Foreskin fibroblast (primary cell): ENCODE measurements at places on chromosomes 5 and 9.

DNA sequence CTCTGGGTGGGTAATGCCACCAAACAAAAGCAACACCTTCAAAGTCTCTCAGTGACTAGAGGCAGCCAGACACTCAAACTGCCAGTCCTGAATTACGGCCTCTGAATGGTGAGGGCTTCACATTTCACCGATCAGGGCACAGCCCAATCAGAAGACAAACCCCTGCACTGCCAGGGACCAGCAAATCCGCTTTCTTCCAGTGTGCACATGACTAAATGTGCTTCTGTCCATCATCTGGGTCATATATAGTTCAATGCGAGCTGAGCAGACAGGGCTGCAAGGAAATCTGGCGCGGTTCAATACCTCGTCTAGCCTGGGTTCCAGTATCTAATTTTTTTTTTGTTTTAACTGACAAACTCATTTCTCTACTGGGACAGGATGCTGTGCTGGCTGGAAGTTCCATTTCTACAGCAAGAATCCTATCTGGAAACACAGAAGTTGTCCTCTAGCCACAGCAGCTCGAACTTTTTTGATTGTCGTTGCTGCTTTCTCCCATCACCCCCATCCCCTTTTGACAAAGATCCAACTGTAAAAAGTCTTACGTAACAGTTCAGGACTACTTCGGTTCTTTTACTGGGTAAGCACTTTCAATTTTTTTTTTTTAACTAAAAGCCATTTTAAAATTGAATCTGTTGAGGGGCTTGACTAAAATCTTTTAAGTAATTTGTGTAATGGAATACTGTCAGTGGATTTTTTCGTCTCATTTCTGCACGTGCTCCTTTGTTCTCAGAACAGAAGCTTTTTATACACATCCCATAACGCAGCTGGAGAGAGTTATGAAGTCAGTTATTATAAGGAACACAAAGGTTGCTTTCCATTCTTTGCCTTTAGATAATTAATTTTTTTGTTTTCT, 112.7 kb downstream of the NR6A1 start:
- DNase-seq = peak; percentile 88

- no peak for DNase-seq
These were observed 94.1 kb downstream of the NFIB start for GRCh38 chr9:14219850-14220249.

DNA sequence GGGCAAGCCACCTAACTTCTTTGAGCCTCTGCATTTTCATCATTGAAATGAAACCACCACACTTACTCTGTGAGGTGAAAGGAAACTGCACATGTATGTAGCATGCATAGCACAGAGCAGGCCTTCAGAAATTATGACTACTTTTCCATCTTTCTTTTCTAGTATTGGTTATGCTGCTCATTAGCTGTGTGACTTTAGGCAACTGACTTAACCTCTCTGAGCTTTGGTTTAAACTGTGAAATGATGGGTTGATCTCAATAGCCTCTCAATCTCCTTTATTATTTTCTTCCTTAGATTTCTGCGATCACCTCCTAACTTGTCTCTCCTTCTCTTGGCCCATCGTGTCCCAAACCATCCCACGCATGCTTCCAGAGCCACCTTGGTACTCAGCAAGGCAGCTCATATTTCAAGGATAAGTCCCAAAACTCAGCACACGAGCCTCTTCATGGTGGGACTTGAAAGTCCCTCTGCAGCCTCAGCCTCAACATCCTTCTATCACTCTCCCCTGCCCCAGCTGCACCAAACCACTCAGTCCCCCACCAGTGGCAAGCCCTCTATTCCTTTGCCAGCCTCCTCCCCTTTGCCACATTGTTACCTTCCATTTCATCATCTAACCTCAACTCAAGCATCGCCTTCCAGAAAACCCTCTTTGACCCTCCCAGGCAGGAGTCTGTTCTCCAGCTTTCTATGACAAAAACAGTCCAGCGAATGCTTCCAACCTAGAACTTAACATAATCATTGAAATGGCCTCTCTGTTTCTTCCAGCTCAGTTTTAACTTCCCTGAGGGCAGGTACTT, 60.3 kb upstream of the DNAH5 start:
- DNase-seq = no peak

DNA sequence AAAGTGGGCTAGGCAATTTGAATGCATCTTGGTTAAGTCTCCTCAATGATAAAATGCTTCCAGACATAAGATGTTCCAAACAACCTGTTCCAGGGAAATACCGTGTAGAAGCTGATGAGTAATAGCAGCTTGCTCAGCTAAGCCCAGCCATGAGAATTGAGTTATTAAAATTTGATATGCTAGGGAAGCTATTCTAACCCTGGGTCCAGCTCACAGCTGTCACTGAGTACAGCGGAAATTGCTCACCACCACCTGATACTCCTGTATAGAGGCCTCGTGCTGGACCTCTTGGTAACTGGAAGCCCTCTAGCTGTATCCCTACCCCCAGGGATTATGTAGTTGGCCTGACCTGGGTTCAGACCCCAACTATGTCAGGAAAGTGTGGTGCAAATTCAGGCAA, 521.3 kb upstream of the TRPC7 start:
- DNase-seq = no peak

DNA sequence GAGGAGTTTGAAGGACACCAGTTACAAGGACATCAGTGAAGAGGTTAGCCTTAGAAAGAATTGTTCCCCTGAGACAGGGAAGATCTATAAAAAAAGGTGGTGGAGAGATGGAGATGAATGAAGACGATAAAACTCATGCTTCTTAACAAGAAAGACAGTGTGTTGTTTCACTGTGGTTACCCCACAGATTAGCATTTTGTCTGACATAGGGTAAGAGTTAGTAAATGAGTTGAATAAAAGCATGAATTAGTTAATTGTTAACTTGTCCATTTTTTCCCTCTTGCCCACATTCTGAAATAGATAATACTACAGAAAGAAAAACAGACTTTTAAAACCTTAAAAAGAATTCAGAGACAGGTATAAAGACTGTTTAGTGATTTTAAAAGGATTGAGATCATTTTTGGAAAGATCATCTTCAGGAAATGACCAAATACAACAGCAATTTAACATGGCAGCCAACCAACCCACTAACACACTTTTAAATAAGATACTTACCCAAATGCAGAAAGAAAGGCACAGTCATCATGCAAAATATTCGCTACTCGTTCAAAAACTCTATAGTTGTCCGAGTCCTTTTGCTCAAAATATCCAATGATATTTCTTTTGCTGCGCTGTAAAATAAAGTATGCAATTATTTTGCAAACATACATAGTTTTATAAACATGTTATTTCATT, 78.5 kb downstream of the ERP44 start:
- DNase-seq = no peak

DNA sequence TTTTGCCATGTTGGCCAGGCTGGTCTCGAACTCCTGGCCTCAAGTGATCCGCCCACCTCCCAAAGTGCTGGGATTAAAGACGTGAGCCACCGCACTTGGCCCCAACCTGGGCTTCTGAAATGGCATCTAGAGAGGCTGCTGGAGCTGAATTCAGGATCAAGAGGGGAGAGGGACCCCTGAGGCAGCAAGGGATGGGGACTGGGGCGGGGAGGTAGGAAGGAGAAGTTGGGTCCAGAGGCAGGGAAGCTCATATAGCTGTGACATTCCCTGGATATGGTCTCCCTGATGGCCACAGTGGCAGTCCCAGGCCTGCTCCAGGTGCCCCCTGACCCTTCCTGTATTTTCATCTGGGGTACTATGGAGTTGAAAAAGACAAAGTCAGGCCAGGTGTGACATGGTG, 12.1 kb downstream of the REEP2 start:
- no peak for DNase-seq

DNA sequence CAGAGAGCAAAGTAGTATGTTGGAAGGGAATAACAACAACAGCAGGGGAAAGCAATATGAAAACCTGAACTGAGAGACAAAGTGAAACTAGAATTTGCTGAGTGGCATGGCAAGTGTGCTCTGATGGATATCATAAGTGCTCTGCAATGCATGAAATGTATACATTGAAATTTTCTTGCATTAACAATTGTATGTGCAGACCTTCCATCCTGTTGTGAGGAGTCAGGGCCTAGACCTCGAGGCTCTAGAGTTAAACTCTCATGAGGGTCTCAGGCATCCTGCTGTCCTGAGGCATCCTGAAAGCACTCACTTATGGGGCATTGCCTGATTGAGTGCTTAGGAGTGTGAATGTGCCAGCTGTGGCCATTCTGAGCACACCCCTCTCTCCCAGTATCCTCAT, 1.1 kb downstream of the ECM2 start:
- no peak for DNase-seq

- DNase-seq = no peak
These were observed 82.3 kb downstream of the SPTLC1 start for GRCh38 chr9:92032891-92033290.

- peak; percentile 59 for DNase-seq
These were observed 77.6 kb upstream of the SEMA6A start for GRCh38 chr5:116652196-116652729.

DNA sequence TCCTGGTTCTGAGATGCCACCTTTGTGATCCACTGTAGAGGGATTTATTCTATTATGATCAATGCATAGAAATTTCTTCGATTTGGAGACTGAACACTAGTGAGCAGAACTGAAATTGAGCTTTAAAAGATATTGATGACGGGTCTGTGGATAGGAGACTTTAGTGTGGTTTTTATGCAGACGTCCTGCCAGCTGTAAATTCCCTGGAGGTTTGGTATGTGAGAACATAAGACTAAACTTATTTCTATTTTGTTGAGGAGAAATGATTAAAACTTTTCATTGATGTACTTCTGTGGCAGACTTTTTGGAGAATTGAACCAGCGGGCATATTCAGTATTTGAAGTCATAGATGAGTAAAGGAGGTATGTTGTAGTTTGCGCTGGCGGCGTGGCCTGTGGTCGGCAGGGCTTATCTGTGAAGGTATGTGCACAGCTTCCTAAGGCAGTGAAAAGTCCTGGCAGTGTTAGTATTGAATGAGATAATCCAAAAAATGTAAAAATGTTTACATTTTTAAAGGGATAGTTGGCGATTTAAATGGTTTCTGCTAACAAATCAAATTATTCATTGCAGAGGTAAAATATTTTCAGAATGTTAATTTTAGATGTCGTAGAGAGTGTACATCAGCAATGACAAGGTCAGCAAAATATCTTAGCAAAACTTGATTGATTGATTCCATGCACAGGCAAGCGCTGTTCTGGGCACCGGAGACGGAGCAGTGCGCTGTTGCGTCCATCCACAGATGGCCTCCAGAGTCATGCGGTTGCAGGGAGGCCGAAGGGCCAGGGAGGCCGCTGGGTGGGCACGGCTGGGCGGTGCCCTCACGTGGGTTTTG, 20.4 kb downstream of the TENT4A start:
- DNase-seq = no peak

DNA sequence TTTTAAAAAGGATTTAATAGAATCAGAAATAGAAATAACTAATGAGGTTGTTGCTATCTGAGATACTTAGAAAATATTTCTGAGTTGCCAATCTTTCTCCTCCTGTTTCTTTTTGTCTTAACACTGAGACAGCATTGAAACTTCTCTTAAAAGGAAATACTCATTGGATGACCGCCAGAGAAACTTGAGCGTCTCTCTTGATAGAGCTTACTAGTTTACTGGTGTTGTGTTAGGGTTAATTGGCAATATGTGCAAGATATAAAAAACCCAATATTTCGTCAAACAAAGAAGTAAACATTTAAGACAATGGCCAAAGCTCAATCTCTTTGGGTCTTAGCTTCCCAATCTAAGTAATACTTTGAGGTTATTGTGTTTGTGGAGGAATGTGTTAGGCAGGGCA, 176.4 kb upstream of the CHD1 start:
- DNase-seq = no peak

DNA sequence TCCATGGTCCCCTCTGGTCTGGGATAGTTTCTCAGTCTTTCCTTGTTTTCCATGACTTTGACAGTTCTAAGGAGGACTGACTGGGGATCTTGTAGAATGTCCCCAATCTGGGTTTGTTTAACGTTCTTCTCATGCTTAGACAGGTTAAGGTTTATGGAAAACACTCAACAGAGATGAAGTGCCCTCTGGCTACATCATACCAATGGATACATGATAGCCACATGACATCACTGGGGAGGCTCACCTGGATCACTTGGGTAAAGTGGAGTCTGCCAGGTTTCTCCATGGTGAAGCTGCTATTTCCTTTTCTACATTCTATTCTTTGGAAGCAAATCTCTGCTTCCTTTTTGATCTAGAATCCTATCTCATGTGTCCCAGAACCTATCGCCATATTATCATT, 23.8 kb upstream of the ALDH1B1 start:
- no peak for DNase-seq

DNA sequence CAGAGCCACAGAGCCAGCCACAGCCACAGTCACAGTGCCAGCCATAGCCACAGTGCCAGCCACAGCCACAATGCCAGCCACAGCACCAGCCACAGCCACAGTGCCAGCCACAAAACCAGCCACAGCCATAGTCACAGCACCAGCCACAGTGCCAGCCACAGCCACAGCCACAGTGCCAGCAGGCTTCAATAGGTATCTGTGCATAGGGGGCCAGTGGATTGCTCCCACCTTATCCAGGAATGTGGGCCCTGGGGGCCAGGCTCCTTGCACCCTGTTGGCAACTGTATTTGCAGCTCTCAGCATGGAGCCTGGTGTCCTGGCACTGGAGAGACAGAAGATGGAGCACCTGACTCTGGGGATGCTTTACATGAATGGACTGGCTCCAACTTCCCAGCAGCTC, 111.7 kb upstream of the IRX2 start:
- DNase-seq = no peak

- no peak for DNase-seq
These were observed 8.2 kb downstream of the CERCAM start for GRCh38 chr9:128428644-128429512.

DNA sequence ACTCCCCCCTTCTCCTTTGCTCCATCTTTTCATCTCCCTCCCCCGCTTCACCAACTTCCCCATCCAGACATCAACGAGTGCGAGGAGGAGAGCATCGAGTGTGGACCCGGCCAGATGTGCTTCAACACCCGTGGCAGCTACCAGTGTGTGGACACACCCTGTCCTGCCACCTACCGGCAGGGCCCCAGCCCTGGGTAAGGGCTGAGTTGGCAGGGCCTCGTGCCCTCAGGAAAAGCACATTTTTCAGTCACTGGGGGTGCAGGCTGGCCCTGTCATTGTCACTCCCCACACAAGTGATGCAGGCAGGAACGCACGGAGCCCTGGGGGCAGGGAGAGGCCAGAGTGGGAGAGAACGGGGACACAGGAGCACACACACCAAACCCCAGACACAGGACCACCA, 12.4 kb upstream of the ASS1 start:
- no peak for DNase-seq

GRCh38 chr5:92041911-92042660, 659.0 kb upstream of the ARRDC3 start:
- no peak for DNase-seq

- DNase-seq = peak; percentile 81
These were observed 1.3 kb downstream of the EEIG1 start for GRCh38 chr9:127979333-127980059.

DNA sequence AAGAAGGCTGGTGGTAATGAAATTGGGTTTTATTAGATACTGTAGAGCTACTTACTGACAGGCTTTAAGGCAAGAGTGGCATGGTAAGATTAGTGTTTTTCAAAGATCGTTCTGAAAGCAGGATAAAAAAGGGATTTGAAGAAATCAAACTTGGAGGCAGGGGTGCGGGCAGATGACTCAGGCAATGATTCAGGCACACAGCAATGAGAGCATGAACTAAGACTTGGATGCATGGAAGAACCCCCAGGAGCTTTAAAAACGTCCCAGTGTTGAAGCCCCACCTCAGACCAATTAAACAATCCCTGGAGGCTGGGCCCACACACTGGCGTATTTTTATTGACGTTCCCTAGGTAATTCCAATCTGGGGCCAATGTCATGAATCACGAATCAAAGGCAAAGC, 102.5 kb downstream of the SREK1 start:
- DNase-seq = peak; percentile 72
